GM23248 (cell line): ENCODE measurements at places on chromosomes 12 and 14.

DNA sequence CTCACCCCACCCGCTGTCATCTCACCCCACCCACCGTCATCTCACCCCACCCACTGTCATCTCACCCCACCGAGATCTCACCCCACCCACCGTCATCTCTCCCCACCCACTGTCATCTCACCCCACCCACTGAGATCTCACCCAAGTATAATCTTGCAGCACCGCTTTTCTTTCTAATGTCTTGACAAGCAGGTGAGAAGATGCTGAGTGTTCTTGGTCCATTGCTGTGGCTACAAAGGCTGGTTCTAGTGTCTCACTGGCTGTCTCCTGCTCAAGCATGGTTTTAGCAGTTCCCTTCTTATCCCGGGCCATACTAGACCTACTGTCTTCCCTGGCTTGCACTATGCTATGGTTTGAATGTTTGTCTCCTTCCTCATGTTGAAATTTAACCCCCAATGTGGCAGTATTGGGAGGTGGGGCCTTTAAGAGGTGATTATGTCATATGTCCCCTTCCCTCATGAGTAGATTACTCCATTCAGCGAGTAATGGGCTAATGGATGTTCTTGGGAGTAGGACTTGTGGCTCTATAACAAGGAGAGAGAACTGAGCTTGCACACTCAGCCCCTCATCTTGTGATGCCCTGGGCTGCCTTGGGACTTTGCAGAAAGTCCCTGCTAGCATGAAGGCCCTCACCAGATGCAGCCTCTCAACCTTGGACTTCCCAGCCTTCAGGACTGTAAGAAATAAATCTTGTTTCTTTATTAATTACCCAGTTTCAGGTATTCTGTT lies 47.7 kb upstream of the PPP2R5C start:
- no peak for DNase-seq

- peak; percentile 59 for DNase-seq
These were observed 51.7 kb downstream of the PPP1R12A start for GRCh38 chr12:79883216-79883615.

- peak; percentile 45 for DNase-seq
These were observed 16.0 kb upstream of the ENDOU start for GRCh38 chr12:47741340-47741703.

- no peak for DNase-seq
These were observed 396.1 kb downstream of the RAD51B start for GRCh38 chr14:68215629-68216028.

DNA sequence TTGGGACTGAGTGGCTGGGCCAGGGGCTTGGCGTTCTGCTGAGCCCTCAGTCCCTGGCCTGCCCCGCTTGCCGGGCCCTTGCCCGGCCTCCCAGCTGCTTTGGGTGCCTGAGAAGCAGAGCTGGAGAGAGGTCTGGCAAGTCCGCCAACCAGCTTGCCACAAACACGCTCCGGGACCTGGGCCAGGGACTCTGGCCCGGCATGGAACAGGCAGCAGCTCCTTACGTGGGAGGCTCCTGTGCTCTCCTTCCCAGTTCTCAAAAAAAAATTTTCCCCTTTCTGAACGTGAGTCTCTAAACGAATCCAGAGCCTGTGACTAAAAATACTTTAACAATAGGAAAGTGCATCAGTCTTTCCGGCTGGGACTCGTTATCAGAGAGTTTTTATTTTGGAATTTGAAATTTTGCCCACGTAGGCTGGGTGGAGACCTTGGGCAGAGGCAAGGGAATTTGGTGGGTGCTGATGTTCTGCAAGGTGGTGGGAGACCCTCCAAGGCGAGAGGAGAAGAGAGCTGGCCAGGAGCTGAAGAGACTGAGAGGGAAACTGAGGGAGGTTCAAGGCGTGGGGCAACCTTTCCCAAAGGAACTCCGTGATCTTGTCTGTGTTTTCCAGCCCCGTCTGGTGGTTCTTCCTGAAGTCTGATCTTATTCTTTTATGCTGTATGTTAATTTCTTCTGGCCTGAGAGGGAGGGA lies 6.8 kb upstream of the NR4A1 start:
- peak; percentile 94 for DNase-seq
